ENCODE measurements at places on chromosomes 13 and 19.

GRCh38 chr13:85618521-85618920, 180.7 kb downstream of the SLITRK6 start:
- DNase-seq, result no peak

- no peak for DNase-seq
Measured at GRCh38 chr13:50161052-50161451, 145.8 kb downstream of the KCNRG start.

GRCh38 chr13:95378603-95379002, 77.4 kb upstream of the ABCC4 start:
- no peak for DNase-seq

DNA sequence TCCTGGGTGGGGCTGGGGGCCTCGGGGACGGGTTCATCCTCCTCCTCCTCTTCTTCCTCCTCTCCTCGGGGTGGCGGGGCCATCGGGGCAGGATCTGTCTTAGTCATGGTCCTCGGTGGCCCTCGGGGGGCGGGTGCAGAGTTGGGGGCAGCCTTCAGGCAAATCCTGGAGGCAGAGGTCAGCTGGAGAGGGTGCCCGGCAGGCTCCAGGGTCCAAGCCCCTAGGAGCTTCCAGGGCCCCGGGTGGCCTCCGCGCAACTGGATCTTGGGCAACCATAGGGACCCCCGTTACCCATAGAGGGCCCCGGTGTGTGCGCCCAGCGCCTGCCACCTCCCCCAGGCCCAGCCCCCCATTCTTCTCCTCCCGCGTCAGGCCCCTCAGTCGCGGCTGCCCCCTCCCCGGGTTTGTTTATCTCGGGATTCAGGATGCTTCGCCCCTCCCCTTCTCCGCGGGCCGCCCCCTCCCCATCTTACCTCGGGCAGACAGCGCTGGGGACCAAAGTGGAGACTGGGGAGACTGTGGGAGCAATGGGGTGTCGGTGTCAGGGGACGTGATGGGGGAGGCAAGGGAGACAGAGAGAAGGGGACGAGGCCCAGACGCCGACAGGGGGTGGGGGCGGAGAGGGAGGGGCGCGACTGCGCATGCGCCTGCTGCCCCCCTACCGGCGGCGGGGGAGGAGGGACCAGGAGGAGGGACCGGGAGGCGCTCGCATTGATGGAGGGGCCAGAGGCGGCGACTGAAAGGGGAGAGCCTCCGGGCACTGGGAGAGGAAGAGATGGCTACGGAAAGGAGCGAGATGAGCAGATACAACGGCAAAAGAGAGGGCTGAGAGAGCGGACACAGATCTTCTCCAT, at the start of gene CLIP3:
Gene CLIP3, minus strand, starts transcription at position 623 of the 854 bp plus-strand sequence. Its CDS starts 516 bp downstream, at position 107.
- DNase-seq, result peak; percentile 62

- no peak for DNase-seq
Measured at GRCh38 chr13:42525035-42525504, 48.9 kb upstream of the TNFSF11 start.

DNA sequence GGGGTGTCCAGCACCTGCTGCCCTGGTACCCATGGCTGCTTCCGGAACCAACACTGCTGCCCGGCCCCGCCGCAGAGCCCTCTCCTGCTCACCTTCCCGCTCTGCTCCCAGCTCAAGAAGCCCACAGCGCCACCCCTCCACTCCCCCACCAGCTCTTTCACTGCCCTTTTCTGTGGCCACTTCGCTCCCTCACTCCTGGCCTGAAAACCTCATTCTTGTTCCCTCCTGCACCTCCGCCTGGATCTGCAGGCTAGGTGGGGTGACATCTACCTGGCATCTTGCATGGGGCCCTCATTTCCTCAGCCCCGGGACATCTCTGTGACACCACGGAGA, 6.4 kb downstream of the ZNF787 start:
- DNase-seq, result no peak

GRCh38 chr19:5578097-5578846, 10.5 kb upstream of the TINCR start:
- DNase-seq, result peak; percentile 68

- no peak for DNase-seq
Measured at GRCh38 chr13:111960152-111960772, 106.7 kb upstream of the SOX1 start.

DNA sequence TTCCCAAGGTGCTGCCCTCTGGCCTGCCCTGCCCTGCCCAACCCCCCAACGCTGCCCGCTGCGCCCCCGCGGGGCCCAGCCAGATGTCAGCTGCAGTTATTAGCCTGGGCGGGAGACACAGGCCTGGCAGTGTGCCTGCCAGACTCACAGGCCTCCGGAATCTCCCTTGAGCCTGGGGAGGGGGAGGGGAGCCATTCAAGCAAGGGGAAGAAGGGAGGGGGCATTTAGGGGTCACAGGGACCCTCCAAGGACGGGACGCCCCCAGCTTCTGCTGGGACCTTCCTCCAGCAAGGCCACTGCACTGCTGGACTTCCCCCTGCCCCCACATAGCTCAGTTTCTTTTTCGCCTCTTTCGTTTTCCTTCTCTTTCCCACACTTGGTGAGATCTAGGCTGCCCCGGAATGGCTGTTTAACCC, 2.6 kb upstream of the JUNB start:
- DNase-seq, result peak; percentile 71

- DNase-seq, result no peak
Measured at GRCh38 chr19:17936379-17936778, 3.6 kb downstream of the CCDC124 start.

GRCh38 chr19:46514589-46515289, 19.1 kb upstream of the PNMA8B start:
- no peak for DNase-seq

- DNase-seq, result no peak
Measured at GRCh38 chr13:98360545-98360944, 183.5 kb upstream of the RNF113B start.

DNA sequence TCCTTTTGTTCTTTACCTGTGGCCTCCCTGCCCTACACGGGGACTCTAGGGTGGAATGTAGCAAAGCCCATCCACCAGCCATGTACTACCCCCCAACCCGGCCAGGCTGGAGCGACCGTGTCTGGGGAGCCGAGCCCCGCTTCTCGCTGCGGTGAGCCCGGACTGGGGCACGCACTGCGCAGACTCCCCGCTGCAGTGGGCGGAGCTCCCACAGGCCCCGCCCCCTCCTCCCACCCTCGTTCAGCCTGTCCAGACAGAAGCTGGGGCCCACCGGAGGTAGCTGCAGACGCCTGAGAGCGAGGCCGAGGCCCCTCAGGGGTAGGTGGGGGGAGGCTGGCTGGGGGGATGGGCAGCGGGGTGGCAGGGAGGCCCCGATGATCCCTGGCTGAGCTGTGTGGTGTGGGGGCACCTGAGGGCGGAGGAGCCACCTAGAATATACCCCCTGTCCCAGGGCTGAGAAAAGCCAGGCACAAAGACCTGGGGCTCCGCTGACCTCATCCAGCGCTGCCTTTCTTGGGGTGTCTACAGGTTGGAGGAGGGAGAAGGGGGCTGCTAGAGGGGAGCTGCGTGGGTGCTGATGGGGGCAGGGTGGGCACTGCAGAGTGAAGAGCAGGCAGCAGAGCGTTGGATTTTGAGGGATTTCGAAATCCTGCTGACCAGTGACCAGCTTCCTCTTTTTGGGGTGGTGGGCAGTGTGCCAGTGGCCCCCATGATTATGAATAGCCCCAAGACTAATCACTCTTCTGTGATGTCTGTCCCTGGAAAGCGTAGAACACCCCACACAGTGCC, 17.3 kb downstream of the PLD3 start:
- peak; percentile 70 for DNase-seq

DNA sequence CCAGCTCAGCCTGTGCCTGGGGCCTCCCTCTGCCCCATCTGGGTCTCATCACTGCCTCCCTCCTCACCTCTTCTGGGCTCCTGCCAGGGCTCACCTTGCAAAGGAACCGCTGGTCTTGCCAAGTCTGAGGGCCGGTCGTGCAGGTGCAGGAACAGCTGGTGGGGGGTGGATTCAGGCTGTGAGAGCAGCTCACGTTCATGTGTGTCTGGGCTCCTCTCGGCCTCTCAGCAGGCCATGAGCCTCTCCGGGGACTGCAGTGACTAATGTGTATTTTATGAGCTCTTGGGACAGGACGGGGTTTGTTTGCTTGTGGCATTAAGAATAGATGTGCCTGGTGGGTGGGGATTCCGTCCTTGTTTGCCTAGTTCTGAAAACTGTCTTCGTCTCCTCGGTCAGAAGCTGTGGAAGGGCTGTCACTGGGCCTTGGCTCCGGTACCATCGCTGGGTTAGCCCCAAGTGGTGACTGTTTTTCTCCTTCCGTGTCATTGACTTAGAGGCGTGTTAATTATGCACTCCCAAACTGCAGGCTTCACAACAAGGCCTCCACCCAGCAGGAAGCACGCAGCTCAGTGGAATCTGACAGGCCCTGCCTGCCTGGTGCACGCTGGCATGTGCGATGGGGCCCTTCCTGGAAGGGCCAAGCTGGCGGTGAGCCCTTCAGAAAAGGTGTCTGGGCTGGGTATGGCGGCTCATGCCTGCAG, 77.6 kb downstream of the KDM4B start:
- no peak for DNase-seq

DNA sequence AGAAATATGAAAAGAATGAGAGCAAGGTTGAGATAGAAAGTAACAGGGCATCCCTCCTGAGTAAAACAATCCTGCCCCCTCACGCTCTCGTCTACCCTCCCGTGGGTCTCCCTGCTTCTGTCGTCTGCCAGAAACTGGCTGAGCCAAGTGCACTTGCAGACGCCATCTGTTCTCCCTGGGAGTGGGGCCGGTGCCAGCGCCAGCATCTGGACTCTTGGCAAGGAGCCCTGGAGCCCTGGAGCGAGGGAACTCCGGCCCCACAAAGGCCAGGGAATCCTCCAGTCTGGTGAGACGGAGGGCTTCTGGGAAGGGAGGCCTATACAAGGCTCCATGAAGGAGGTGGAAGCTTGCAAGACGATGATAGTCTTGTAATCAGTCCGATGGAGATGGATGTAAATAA, 2.3 kb upstream of the TMEM91 start:
- DNase-seq, result no peak

- no peak for DNase-seq
Measured at GRCh38 chr19:42158926-42159325, 26.7 kb upstream of the POU2F2 start.

DNA sequence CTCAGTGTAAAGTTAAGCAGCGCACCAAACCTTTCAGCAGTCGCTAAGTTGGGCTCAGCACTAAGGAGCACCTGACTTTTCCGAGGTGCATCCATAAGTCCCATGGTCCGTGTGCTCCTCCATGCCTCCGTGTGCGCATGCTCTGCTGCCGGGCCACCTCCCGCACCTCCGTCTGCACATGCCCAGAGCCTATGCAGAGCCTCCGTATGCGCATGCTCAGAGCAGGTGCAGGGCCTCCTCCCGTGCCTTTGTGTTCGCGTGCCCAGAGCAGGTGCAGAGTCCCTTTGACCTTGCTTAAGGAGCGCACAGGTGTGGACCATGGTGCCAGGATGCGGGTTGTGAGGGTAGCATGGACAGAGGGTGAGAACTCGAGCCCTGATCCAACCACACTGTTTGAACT, 46.0 kb downstream of the ATP11A start:
- DNase-seq, result no peak

DNA sequence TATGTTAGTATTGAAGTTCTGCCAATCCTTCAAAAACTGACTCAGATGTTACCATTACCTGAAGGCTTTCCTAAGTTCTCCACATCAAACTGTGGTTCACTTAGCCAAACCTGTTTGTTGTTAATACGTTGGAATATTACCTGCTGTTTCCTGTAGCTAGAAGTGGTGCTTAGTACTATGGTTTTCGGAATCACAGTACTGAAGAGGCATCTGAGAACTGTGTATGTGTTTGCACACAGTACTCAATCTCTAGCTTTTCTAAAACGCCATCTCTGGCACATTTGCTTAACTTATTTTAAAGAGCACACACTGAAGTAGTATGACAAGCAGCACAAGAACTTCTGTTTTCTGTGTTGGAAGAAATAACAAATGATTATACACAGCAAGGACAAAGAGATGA, 248.2 kb downstream of the SHISA2 start:
- no peak for DNase-seq

DNA sequence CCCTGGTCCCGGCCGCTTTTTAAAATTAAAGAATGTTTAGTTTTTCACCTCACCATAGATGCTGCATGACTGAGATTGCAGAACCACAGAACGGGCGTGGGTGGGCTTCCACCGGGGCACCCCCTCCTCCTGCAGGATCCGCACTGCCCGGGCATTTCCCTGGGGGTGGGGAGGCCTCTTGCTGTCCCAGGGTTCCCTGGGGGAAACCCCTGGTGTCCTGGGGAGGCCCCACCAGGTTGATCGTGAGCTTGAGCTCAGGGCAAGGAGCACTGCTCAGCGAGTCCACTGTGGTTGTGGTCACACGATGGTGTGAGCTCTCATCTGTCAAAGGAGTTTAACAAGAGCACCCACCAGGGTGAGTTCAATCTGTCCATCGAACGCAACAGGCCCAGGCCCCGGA, 11.4 kb upstream of the TCF3 start:
- DNase-seq, result no peak

- DNase-seq, result no peak
Measured at GRCh38 chr19:1955171-1956121, 14.5 kb downstream of the CSNK1G2 start.

All from right kidney (tissue), 9 donors.